NCI-H1417 treated with DMSO at 0.1 percent for 48 hours (cell line): ENCODE measurements at places on chromosomes 7 and 10.

DNA sequence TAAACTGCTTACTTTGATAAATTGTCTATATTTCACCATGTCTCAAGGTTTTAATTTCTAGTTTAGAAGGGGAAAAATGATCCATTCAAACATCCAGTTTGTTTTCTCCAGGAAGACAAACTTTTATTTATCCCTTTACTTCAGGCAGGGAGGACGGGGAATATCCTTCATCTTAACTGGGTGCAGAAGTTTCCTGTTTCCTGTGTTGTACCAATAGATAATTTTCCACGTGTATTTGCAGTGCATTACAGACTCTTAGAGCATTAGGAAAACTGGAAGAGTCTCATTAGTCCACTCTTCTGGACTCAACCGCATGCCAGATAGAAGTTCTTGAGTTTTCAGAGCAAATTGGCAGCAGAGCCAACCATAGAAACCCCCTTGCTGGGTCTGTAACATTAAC is 39.4 kb upstream of the PIP4K2A start:
- no peak for DNase-seq

- DNase-seq: peak; percentile 57
Measured at GRCh38 chr7:45543473-45543872, 30.7 kb upstream of the ADCY1 start.

DNA sequence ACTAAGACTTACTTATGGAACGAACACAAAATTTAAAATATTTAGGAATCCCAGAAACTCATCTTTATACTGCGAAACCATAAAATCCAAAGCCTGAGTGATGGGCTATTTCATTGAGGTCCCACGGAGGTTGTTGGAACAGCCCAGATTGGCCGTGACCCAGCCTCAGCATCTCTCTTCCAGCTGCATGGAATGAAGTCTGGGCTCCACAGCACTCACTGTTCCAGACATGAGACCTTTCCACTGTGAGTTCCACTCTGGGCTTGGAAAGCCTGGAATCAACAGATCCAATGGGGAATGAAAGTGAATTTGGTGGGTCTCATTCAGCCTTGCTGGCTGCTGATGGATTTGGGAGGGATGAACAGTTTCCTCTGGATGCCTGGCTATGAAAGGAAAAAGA is 184.9 kb downstream of the EMX2 start:
- DNase-seq: no peak

DNA sequence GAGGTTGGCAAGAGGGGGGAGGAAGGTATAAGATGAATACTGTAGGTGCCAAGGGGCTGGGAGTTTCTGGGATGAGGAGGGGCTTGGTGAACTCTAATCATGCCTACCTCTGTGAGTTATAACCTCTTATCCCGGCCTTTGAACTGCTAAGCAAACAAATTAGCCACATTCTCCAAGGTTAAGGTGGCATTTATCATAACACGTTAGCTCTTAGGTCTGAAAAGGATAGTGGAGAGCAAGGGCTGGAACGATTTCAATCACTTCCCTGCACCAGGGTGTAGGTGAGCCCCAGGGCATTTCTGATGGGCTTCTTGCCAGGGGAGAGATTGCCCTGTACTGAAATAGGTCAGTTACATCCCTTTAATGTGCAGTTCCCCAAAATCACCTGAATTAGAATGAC is 28.6 kb upstream of the DMBT1 start:
- DNase-seq: peak; percentile 9

DNA sequence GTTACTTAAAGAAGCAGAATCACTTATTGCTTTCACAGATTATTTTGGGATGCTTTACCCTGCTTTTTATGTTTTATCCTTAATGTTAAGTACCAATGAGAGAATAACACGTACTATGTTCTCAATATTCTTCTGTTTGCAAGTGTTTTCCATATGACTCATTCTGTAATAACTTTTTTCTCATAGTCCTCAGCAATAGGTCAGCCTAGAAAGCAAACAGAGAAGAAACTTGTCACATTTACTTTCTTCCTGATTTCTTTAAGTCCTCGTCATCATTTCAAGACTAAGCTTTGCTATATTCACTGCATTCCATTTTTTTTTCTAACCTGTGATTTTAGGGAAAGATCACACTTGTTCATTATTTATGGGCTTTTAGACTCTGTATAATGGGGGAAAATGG is 6.8 kb upstream of the AGR2 start:
- no peak for DNase-seq
